ENCODE measurements at places on chromosomes 5 and 9.

DNA sequence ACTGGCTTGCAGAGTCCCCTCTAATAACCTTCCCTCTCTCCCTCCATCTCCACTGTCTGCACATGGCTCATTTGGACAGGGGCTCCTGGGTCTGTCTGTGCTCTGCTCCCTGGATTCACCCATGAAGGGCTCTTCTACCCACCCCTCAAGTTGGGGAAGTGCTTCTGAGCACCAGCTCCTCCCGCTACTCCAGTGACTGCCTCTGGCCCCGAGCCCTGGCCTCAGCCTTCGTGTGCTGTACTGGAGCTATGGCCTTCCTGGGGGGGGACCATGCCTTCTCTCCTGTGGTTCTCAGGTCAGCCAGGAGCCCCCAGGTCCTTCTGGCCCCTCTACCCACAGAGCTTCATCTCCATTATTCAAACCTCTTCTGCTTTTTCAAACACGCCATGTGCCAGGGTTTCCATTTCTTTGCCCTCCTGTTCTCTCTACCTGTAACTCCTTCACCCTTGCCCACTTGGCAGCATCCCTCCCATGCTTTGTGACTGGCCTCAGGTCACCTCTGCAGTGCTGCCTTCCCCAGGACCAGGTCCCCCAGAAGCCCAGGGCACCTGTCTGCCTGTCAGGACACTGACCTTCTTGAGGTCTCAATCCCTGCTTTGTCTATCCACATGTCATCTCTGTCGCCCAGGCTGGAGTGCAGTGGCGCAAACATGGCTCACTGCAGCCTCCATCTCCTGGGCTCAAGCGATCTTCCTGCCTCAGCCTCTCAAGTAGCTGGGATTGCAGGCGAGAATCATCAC, 9.5 kb downstream of the SH3PXD2B start:
- DNase-seq, result no peak

GRCh38 chr9:133889584-133890301, 102.4 kb downstream of the VAV2 start:
- DNase-seq, result no peak

- no peak for DNase-seq
Observed at GRCh38 chr9:115590011-115590410, 472.1 kb upstream of the TNC start.

DNA sequence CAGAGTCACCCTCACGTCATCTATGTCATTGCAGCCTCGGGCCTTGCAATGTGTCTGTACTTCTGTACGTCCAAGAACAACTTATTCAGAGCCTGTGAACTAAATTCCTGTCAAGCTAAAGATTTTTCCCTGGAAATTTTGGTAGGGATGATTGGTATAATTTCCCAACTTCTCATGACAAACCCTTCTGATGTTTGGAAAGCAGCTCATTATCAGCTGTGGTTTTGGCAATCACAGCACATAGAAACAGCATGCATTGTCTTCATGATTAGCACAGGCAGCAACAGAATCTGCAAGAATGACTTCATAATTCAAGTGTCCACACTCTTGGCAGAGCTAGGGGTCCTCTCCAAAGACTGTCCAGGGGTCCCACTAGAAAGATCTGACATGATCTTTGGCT, 49.5 kb downstream of the APBA1 start:
- DNase-seq, result no peak

DNA sequence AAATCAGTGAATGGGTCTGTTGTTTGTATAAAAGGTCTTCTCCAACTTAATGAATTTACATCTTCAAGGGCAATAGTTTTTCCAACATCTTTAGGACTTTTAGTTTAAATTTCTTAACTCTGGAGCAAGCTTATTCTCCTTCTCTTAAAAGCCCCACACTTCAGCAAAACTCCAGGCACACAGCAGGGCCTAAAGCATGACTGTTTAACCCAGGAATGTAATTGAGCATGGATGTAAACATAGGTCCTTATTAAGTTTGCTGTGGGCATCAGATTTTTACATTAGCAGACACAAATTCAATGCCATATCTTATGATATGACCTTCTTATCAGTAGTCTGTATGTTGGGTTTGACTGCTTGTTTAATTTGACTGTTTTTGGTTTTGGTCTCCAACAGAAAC, 78.9 kb downstream of the ABCA1 start:
- no peak for DNase-seq

GRCh38 chr9:76257311-76257710, 136.9 kb downstream of the RFK start:
- no peak for DNase-seq

GRCh38 chr9:15246243-15246642, 60.8 kb downstream of the TTC39B start:
- DNase-seq, result no peak

- DNase-seq, result no peak
Observed at GRCh38 chr5:54545796-54546195, 28.2 kb downstream of the SNX18 start.

GRCh38 chr5:177487975-177488374, 9.4 kb downstream of the PDLIM7 start:
- no peak for DNase-seq

GRCh38 chr5:66869347-66869746, 273.2 kb downstream of the MAST4 start:
- DNase-seq, result no peak

- DNase-seq, result no peak
Observed at GRCh38 chr5:73155271-73156222, 17.4 kb upstream of the TMEM174 start.

- no peak for DNase-seq
Observed at GRCh38 chr5:154140381-154140780, 50.2 kb upstream of the GALNT10 start.

DNA sequence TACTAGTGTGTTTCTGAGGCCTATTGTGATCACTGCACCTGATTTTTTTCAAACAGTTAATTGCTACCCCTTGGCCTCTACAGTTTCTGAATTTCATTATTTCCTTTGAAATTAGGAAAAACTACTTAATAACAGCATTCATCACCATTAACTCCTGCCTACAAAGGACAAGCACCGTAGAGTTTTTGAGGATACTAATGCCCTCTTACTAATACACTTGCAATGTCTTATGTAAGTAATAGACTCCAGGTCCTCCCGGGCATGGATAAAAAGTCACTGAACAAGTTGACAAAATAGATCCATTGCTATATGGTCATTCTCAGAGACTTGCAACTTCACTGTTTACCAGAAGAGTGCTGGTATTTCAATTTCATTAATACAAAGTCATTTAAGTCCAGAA, 1172.5 kb downstream of the CDH12 start:
- no peak for DNase-seq

- no peak for DNase-seq
Observed at GRCh38 chr9:137318602-137319001, 16.5 kb upstream of the NRARP start.

DNA sequence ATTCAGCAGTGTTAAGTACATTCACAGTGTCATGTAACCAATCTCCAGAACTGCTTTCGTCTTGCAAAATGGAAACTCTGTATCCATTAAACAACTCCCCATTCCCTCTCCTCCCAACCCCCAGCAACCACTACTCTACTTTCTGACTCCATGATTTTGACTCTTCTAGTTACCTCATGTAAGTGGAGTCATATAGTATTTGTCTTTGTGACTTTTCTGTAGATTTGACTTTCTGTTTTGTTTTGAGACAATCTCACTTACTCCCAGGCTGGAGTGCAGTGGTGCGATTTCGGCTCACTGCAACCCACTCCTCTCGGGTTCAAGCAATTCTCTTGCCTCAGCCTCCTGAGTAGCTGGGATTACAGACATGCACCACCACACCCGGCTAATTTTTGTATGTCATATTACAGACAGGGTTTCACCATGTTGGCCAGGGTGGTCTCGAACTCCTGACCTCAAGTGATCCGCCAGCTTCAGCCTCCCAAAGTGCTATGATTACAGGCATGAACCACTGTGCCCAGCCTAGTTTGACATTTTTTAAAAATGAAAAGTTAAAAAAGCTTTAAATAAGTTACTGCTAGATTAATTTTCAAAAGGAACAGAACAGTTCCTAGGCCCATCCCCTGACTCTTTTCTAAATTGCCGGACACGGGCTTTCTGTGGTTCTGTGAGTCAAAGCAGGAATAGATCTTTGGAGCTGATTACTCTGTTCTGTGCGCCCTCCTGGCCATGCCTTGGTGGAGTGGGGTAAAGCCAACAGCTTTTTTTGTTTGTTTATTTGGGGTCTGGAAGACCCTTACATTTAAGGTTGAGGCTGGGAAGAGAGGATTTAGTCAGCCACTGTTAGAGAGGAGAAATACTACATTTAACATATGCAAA, 59.3 kb downstream of the RALGPS1 start:
- no peak for DNase-seq

DNA sequence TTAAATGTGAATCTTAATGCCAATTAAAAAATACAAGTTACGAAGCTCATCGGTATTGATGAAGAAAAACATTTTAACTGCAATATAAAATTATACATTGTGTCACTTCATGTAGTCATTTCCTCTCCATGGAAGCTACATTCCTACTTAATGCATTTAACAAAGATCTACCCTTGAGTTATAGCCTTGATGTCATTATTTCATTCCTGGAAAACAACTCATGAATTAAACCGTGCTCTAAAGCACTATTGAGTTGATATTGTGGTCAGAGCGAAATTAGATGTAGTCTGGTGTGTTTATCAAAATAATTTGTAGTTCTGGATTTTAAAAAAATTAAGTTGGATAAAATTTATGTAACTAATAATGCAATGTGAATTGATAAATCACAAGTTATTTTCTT, 11.1 kb downstream of the C5orf47 start:
- no peak for DNase-seq

DNA sequence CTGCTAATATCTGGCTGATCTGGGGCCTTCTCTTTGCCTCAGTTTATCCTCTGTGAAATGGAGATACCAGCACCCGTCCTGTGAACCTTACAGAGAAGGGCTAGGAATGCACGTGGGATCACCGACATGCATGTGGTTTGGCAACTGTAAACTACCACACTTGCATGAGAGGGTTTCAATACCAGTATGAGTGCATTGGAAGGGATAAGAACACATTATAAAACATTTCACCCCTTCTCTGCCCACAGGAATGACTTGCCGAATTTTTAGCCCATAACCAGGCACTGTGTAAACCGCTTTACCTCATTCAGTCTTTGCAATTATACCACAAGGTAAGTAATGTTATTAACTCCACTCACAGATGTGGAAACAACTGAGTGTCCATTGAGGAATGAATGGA, 8.9 kb upstream of the RAB14 start:
- DNase-seq, result no peak

DNA sequence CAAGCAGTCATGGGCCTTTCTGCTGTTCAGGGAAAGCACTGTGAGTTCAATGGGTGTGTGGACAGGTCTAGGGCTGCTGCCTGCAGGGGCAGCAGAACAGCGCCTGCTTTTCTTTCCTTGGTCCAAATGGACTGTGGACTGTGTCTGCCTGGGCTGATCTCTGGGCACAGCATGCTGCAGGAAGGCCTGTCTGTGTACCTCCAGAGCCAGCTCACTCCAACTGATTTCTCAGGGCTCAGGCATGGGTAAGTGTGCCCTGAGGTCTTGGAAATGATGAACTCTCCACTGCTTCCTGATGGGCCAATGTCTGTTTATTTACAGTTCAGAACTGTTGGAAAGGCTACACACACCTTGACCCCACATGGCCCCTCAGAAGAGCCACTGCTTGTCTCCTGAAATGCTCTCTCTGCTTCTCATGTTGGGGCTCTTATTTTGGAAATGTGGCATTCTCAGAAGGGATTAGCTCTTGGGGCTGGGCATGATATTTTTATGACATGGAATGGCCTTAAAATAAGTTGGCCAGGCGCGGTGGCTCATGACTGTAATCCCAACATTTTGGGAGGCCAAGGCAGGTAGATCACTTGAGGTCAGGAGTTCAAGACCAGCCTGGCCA, 27.0 kb downstream of the SLC22A4 start:
- DNase-seq, result no peak

GRCh38 chr5:112161392-112161748, 257.7 kb downstream of the EPB41L4A start:
- DNase-seq, result no peak

GRCh38 chr5:54956922-54957321, 28.5 kb downstream of the ESM1 start:
- no peak for DNase-seq

GRCh38 chr5:102341681-102342288, 45.7 kb upstream of the SLCO4C1 start:
- DNase-seq, result no peak

DNA sequence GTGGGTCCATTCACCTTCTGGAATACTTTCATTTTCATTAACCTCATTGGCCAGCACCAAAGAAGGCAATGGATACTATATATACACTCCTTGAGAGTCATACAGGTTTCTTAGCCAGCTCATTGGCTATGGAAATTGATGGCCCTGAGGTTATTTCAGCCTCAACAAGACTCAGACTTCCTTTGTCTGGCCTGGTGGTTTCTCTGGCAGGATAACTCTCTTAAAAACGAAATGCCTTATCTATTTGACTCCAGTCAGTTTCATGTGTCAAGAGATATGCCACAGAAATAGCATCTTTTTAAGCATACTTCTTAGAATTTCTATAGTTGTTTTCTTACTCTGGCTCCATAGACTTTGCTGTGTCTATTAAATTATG, 28.9 kb downstream of the CDH9 start:
- DNase-seq, result no peak

DNA sequence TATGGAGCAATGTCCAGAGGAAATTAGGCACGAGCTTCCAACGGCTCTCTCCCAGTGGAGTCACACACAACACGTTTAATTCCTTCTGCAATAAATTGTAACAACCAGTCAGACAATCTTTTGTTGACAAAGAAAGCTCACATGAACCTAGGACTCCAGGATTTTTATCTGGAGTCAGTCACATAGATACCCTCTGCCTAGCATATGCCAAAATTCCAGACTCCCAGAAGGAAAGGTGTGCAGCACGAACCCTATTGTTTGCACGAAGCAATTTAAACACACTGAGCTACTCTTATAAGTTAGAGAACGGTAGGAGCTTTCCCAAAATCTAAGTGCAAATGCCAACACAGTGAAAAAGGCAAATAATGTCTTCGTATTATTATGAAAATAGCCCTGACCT, 67.1 kb downstream of the TEX10 start:
- DNase-seq, result no peak

GRCh38 chr9:131590907-131591844, 45.9 kb downstream of the PRRT1B start:
- DNase-seq, result peak; percentile 83

- no peak for DNase-seq
Observed at GRCh38 chr5:50575740-50576139, 90.7 kb upstream of the PARP8 start.

GRCh38 chr5:155522540-155522939, 509.0 kb downstream of the KIF4B start:
- no peak for DNase-seq

DNA sequence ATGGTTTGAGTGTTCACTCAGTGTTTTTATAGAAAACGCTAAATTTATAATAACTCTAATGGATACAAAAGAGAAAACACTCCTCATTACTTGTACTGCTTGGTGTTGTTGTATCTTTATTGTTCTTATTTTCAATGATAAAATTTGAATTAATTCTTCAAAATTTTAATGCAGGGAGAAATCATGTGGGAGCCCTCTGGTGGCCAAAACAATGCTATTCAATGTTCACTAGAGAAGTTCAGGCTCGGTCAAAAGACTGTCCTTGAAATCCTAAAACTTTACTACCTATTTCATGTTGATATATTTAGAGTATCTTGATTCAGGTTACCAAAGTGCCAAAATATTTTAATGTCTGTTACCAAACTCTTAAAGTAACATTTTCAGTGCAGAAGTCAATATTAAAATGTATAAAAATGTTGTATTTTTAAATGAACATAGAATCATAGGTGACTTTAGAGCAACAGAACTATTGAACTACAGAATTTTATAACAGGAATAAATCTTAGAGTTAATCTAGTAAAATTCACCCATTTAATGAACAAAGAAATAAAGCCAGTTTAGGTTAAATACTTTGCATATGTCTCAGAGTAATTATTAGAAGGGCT, 1259.8 kb downstream of the PTPRD start:
- no peak for DNase-seq

Measured in stimulated activated CD8-positive, alpha-beta memory T cell treated with anti-CD3 and anti-CD28 coated beads, Interleukin-4, amount 100 ng/mL, for 48 hours (primary cell).